ENCODE measurements at places on chromosomes 6 and 20.

DNA sequence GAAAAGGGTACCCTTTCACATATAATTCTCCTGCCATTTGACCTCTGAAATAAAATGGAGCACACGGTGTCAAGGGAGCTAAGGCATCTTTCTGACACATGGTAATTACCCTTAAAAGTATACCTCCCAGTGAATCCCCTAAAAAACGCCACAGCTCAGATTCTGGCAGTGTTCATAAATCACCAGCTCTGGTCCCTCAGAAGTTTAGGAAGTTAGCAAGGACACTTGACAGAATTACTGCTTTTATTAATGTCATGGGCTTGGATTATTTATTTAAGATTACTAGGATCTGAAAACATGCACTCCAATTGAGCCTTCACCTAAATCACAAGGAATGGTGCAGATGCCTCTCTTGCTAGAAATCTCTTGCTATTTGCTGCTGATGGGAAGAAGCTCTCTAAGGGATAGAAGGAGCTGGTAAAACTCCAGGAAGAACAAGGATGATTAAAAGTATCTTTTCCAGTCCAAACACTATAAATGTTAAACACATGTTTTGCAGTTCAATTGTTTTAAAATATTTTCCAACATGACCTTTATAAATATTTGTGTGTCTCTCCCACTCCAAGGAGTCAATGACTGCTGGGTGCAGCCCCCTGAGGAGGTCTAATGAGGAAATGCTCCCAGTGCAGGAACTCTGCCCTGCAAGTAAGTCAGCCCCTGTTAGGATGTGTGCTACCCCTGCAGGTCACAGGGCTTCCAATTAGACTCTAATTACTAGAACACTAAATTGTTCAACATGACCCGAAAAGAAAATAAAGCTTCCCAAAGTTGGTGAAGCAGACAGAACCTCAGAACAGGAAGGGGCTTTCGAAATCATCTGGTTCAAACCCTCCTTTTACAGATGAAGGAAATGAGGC lies 230.3 kb downstream of the TFAP2A start:
- DNase-seq: no peak

DNA sequence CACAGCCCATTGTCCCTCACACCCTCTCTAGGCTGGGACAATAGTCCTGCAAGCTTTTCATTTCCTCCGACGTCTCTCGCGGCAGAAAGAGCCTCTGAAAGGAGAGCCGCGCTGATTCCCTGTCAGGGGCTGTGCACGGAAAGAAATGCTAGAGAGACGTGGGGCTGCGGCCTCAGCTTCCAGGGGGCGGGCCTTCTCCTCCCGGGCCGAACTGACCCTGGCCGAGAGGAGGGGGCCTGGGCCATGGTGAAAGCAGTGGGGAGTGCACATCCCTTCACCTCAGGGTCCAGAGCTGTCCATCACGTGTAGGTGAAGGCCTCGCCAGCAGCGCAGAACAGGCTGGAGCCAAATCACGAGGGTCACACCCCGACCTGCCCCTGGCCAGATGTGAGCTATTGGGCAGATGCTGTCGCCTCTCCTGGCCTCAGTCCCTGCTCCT lies 220.4 kb downstream of the TAF4 start:
- no peak for DNase-seq

- DNase-seq: no peak
Measured at GRCh38 chr6:16305246-16305725, 66.9 kb downstream of the GMPR start.

DNA sequence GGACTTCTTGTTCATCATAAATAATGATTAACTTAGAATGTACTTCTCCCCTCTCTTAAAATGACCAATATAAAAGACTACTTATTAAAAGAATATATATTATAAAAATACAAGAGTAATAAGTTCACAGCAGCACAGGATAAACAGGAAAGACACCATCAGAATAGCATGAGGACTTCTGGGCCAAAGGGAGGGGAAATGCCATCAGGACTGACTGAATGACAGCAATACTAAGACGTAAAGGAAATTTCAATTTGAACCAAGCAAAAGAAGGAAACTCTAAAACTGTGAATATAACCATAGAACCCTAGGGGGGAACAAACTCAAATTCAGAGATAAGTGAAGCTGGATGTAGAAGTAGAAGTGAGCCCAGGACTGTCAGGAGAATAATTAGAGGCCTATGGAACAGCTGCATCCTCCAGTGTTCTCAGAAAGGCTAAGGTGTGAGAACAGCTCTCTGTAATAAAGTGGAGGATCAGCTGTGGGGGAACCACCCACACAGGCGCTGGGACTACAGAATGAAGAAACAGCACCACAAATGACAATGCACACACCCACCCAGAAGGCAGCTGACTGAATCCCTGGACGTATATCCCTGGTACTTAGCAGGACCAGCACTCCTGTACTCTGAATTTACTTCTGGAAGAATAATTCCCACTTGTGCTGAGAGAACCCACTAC lies 37.8 kb downstream of the ZHX3 start:
- no peak for DNase-seq

DNA sequence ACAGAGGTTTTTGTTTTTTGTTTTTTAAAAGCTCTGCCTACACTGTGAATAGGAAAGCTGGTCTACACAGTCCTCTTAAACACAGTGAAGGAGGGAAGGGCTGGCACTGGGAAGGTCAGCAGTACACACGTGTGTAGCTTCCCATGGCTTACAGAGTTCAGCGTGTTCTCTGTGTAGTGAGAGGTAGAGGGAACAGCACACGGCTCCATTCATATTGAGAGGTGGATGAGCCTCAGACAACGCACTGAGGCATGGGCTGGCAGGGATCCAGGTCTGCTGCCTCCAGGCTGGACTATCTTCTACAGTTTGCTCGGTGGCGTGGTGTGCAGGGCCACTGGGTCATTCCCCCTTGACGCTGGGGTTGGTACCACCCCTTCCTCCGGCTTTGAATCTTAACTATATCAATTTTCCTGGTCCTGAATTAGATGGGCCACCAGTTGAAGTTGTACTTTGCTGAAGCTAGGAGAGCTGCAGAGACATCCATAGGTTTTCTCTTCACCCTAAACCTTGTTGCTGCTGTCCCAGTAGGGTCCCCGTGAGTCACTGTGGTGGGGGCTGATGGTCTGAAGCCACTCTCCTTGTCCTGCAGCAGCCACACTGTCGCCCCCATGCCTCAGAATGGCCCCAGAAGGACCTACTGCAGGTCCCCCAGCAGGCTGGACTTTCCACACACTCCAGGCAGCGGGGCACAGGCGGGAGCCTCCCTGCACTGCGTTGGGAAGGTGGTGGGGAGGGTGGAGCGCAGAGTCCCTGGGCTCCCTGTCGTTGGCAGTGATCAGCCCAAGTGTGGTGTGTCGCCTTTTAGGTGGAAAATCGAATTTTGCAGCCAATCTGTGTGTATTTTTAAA lies 2.0 kb downstream of the ARFGAP1 start:
- DNase-seq: no peak

DNA sequence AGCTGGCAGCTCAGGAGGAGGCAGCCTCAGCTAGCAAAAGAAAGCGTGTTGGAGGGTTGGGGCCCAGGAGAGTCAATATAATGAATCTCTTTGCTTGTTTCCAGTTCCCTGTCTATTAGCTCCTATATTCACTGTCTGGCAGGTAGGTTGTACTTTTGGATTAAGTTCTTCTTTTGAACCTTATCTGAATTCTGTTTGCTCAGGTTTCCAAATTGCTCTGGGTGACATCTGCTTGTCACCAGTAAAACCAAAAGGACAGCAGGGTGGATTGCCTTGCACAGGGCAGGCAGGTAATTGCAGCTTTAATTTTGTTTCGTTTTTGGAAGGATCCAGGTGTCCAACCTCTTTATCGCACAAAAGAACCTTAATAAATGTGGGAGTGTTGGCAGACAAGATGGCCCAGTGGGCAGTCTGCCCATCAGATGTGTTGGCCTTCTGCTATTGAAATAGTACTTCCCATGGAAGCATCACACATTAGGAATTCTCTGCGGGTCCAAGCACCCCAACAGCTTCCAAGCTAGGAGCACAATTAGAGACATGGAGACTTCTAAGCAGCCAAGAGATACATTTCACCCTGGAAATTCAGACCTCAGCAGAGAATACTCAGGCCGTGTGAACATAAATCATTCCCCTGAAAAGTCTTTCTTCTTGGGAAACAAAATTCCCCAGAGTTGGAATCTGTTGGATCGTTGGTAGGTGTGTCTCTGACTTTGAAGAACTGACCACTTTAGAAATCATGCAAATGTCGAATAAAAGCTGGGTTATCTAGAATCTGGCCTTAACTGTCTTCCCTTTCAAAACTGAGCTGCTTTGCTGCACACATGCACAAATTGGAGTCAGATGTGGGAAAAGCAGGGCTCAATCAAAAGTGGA lies 286.9 kb upstream of the BMP2 start:
- no peak for DNase-seq

- no peak for DNase-seq
Measured at GRCh38 chr20:59428441-59429205, 128.2 kb downstream of the EDN3 start.

- no peak for DNase-seq
Measured at GRCh38 chr6:15527838-15528617, 134.8 kb downstream of the DTNBP1 start.

DNA sequence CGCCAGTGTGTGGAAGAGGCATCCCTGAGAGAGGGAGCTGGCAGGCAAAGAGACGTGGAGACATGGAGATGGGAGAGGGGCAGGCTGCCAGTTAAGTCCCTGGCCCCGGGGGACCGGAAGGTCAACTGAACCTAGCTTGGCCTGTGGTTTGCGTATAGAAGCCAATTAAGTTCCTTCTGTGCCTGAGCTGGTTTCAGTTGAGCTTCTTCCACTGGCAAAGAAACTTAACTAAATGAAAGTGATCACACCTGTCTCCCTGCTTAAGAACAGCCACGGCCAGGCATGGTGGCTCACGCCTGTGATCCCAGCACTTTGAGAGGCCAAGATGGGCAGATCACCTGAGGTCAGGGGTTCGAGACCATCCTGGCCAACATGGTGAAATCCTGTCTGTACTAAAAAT lies 26.7 kb upstream of the NNAT start:
- DNase-seq: no peak

GRCh38 chr6:134821397-134821796 lies 128.5 kb downstream of the ALDH8A1 start:
- no peak for DNase-seq
